ENCODE measurements at places on chromosomes 7 and 10. TPM values are rescaled to one million over a fixed set of nuclear protein-coding genes. Genes with fewer than 3 reads are reported as not detected.

DNA sequence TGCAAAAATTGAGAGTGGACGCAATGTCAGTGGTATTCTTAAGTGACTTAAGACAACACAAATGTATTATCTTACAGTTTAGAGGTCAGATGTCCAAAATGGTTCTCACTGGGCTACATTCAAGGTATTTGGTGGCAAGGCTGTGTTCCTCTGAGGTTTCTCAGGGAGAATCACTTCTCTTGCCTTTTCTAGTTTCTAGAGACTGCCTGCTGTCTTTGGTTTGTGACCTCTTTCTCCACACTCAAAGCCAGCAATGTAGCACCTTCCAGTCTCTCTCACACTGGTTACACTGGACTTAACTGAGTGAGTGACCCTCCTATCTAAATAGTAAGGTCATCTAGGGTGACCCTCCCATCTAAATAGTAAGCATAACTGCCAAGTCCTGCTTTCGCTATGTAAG, 613.2 kb upstream of the COBL start:
- no peak for DNase-seq

DNA sequence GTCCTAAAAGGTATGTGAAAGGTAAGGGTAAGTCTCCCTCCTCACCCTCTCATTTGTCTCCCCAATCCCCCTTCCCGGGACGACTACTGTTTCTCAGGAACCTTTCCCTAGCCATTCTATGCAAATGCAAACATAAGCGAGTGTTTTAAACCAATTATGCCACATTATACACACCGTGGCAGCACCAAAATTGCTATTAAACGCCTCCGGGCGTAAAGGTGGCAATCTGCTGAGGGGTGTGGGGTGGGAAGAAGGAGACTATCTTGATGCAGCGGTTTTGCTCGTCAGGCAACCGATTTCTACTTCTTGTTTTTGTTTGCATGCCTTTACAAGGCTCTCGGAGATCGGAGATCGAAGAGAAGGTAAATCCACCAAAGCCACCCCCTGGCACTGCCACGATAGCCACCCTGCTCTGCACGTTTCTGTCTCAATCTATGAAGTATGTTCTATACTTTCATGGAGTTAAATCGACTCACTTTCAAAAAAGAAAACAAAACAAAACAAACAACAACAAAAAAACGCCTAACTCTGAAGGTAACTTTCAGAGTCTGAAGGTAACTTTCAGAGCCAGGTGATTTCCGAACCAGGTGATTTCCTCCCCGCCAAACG, 46.0 kb upstream of the CDK1 start:
- DNase-seq = no peak

The AKR1C4 gene
- total RNA-seq = not detected

GRCh38 chr10:124849111-124849773, 47.6 kb downstream of the ABRAXAS2 start:
- DNase-seq = no peak

- no peak for DNase-seq
Measured at GRCh38 chr7:39678930-39679709, 55.7 kb downstream of the RALA start.

The GNAT3 gene
- total RNA-seq = not detected

GRCh38 chr10:86533328-86533727, 11.7 kb upstream of the WAPL start:
- DNase-seq = no peak

DNA sequence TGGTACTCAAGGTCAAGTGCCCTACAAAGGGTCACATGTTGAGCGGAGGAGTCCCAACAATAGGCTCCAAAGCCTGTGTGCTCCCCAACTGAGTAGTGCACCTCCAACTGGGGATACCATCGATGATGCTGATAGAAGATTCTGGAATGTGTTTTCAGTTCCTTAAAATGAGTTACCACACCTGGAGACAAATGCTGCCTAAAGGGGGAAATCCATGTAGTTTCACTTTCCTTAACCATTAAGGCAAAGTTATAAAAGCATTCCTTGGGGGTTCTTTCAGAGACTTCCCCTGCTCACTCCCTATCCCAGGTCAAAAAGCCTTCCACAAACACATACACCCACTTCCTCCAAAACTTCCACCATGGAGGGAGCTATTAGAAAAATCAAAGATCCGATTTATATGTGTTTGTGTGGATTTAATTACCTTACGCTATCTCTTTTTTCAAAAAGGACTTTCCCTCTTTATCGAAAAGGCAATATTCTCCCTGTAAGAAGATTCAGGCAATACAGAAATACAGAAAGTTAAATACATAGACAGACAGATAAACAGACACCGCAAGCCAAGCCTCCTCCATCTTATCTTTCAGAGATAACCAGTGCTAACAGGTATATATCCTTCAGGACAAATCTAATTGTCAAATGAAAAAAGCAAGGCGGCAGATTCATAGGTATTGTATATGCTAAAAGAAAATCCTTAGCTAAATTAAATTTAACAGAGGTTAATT, 135.9 kb upstream of the ASAH2 start:
- no peak for DNase-seq

DNA sequence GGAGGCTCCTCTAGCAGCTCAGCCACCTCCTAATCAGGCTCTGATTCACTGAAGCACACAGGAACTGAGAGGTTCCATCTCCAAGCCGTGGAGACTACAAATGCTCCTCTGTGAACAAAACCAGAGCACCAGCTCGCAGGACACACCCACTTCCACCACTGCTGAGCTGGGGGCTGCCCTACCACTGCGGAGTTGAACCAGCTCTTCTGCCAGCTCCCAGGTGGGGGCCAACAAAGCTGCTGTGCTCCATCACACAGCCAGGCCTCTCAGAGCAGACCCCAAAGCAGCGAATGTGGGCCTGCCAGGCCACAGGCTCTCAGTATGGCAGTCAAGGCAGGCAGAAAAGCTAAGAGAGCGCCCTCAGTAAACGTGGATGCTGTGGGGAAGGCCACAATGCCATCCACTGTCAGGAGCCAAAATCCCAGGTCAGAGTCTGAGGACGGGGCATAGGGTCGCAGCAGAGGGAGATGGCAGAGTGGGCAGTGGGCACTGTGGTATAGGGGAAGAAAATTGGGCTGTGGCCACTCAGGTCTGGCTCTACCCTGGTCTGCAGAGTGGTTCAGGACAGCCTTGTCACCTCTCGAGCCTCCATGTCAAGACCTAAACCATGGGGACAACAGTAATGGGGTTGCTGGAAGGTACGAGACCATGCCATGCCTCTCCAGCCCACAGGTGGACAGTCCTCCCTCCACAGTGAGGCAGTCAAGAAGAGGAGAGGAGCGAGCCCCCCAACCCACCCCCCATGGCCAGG, 82.1 kb downstream of the GRID1 start:
- DNase-seq = no peak

The KAZALD1 gene
- total RNA-seq = 0.72 TPM

DNA sequence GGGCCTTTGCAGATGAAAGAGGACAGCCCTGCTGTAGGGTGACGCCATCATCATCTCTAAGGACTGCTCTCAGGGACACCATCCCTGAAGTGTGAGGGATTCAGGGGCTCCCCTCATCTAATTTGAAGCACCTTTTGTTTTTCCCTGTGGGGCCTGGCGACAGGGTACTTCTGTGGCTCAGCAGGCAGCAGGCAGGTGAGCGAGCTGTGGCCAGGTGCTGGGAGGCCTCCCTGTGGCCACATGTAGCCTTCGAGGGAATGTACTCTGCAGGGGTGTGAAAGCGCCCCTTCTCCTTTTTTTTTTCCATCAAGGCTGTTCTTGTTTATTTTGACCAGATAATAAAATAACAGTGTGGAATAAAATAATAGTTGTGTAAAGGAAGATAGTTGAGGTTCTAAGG, 118.2 kb upstream of the DPP6 start:
- no peak for DNase-seq
